ENCODE measurements at places on chromosomes 7 and 10. TPM values are rescaled to one million over a fixed set of nuclear protein-coding genes. Genes with fewer than 3 reads are reported as not detected.

CTTNBP2 gene
- total RNA-seq = 2.4 TPM

LRRN3 gene
- not detected for total RNA-seq

HHEX gene
- 12.5 TPM for total RNA-seq

C10orf67 gene
- total RNA-seq = not detected

PRSS2 gene
- total RNA-seq = not detected

CNPY1 gene
- total RNA-seq = not detected

SH2B2 gene
- 9.8 TPM for total RNA-seq

PAPOLB gene
- total RNA-seq = not detected

CALML3 gene
- total RNA-seq = not detected

SPDYE11 gene
- total RNA-seq = not detected

PON1 gene
- not detected for total RNA-seq

CCSER2 gene
- 23.1 TPM for total RNA-seq

AKR1E2 gene
- total RNA-seq = not detected

PPIF gene
- 50.2 TPM for total RNA-seq

CALCR gene
- total RNA-seq = not detected

TMEM176B gene
- total RNA-seq = not detected

EPHA1 gene
- total RNA-seq = 0.04 TPM

SPDYE1 gene
- total RNA-seq = not detected

AOAH gene
- not detected for total RNA-seq

PAPSS2 gene
- total RNA-seq = 19.0 TPM

IL6 gene
- 4.3 TPM for total RNA-seq

PIK3CG gene
- 0.30 TPM for total RNA-seq

LLCFC1 gene
- not detected for total RNA-seq

NME8 gene
- total RNA-seq = not detected

SNX10 gene
- 21.6 TPM for total RNA-seq

HABP2 gene
- total RNA-seq = 0.08 TPM

HEPACAM2 gene
- not detected for total RNA-seq

NUTM2D gene
- 1.7 TPM for total RNA-seq

ABCC2 gene
- 13.4 TPM for total RNA-seq

PLA2G12B gene
- total RNA-seq = not detected

IGF2BP3 gene
- total RNA-seq = 146 TPM

IDI2 gene
- not detected for total RNA-seq

ASIC3 gene
- total RNA-seq = 3.7 TPM

MPP7 gene
- 2.2 TPM for total RNA-seq

HNRNPH3 gene
- total RNA-seq = 31.3 TPM

EGFR gene
- total RNA-seq = 12.6 TPM

VWC2 gene
- not detected for total RNA-seq

GPR15LG gene
- total RNA-seq = not detected

FAM180A gene
- not detected for total RNA-seq

STRIP2 gene
- 7.6 TPM for total RNA-seq

PDK4 gene
- total RNA-seq = 6.8 TPM

SDK1 gene
- total RNA-seq = 5.0 TPM

NPSR1 gene
- total RNA-seq = not detected

FGL2 gene
- total RNA-seq = not detected

PILRB gene
- total RNA-seq = 31.3 TPM

PLXDC2 gene
- 4.6 TPM for total RNA-seq

AEBP1 gene
- total RNA-seq = 46.1 TPM
